ENCODE measurements at places on chromosomes 16 and 17.

DNA sequence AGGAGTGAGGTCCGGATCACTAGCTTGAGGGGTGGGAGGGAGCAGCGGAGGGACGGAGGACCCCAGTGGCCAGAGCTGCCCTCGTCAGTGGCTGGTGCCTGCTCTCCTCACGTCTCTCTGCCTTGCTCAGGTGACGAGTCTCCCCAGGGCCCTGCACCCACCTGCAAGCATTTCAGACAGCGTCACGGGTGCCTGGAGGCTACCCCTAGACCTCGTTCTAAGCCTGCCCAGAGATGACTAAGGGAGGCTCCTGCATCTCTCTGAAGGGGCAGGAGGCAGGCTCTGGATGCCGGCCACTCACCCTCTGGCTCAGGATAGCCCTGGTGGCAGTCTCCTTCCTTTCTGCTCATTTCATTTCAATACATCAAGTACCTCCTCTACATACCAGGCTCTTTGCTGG, 68.8 kb downstream of the MRC2 start:
- DNase-seq, result no peak

GRCh38 chr17:6479622-6480302, 35.5 kb downstream of the PIMREG start:
- no peak for DNase-seq

GRCh38 chr17:47696717-47697642, 3.0 kb downstream of the TBKBP1 start:
- no peak for DNase-seq

- no peak for DNase-seq
Measured at GRCh38 chr17:35977509-35977908, 3.8 kb downstream of the CCL16 start.

- DNase-seq, result no peak
Measured at GRCh38 chr16:79407461-79408135, 192.9 kb downstream of the MAF start.

GRCh38 chr16:4982056-4982867, 24.1 kb downstream of the SEC14L5 start:
- no peak for DNase-seq

GRCh38 chr16:30376461-30376902, 1.9 kb downstream of the MYL11 start:
- DNase-seq, result no peak

GRCh38 chr16:23316634-23317265, 14.6 kb downstream of the SCNN1B start:
- DNase-seq, result no peak

DNA sequence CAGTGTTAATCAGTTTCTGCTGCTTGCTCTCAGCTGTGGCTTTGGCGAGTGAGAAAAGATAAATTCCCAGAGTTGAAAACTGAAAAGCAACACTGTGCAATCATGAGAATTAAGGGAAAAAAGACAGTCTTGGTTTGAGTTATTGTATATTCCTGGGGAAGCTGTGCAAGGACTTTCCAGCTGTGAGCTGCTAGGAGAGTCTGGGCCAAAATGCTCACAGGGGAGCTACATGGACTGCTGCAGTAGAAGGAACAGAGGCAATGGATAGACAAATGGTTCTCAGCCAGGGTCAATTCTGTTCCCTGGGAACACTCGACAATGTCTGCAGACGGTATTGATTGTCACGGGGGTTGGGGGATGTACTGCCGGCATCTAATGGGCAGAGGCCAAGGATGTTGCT, 102.0 kb upstream of the ADAMTS18 start:
- DNase-seq, result no peak

DNA sequence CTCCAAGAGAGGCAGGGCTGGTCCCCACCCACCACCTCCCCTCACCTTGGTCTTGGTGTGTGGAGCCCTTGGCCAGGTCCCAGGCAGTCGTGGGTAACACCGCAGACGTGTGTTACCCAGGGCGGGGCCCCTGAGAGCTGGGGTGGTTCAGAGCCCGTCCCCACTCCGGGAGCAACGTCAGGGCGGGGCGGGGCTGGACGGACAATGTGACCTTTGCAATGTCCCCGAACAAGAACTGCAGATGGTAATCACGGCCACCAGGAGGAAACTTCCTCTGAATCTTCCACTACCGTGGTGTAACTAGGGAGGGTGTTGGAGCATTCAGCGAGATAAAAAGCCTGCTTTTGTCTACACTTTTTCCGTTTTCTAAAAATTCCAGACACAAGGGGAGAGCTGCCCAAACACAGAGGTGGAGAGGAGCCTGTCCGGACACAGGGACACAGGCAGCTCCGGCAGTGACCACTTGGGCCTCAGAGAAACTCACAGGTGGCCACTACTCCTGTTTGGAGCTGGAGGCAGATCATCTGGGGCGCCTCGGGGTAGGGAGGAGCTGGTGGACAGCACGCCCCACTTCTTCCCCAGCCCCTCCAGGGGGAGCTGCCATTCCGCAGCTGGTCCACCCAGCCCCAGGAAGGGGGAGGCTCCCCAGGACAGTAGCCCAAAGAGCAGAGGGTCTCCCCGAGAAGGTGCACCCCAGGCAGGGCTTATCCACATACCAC, 14.2 kb upstream of the SLC38A10 start:
- DNase-seq, result no peak

GRCh38 chr16:30485818-30486436, 13.4 kb downstream of the ITGAL start:
- peak; percentile 3 for DNase-seq

DNA sequence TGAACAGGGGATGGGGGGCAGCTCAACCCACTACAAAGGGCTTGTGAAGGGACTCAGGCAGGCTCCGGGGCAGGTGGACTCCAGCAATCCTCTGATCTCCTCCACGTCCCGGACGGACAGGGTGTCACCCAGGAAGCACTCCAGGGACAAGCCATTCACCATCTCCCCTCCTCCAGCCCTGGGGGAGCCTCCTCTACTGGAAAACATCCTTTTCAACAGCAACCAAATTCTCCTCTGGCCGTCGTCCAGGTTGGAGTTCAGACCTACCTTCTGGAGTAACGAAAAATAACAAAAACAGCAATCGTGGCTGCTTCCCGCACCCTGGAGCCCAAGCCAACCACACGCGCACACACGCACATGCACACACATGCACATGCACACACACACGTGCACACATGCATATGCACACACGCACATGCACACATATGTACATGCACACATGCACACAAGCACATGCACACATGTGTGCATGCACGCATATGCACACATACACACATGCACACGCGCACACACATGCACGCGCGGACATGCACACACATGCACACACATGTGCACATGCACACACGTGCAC, 8.9 kb upstream of the RBFOX3 start:
- no peak for DNase-seq

DNA sequence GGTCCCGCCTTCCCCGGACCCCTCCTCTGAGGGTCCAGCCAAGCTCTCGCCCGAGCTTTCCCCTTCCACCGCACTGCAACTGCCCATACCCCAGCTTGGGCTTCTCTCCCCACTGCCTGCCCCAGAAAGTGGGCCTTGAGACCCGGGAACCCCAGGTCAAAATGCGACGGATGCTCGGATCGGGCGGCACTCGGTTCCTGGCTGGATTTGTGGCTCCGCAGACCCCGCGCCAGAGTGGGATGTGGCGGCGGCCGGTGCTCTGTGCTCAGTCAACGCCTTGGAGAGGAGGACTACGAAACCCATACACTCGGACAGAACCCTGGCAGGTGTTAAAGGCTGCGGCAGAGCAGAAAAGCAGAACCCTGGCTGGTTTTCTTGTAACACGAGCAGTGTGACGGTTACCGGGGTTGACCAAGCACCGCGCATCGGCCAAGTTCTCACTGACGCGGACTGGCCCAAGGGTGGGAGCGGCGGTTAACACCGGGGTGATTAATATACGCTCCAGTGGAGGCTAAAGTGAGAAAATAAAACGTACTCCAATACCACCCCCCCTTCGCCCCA, 885 bp upstream of the SLFN13 start:
- DNase-seq, result no peak

DNA sequence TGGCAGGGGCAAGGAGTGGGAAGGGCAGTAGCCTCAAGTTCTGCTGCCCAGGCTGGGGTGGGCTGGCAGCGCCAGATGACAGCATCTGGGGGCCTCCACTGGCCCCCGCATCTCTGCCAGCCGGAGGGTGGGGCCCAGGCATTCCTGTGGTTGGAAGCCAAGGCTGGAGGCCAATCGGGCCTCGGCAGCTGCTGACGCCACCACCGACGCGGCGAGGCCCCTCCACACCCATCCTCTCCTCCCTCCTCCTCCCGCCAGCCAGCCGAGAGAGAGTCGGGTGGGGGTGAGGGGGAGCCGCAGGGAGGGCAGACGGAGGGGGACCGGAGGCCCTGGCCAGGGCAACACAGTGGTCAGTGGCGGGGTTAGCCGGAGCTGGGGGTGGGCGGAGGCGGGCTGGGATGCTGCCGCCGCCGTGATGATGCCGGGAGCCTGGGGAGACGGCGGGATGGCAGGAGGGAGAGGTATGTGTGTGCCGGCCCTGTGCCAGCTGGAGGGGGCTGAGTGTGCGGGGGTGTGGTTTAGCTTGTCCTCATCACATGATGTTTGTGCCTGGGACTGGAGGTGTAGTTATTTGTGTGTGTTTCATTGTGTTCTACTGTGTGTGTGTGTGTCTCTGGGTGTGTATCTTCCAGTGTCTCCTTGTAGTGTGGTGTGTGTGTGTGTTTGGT, 36.6 kb downstream of the ARHGAP23 start:
- DNase-seq, result peak; percentile 82

- peak; percentile 92 for DNase-seq
Measured at GRCh38 chr17:43024407-43025289, at the start of gene RND2. Gene RND2 (plus strand): TSS chr17:43025231. CDS start chr17:43025348, 117 bp downstream.

- no peak for DNase-seq
Measured at GRCh38 chr17:56762988-56763387, 70.7 kb downstream of the C17orf67 start.

- no peak for DNase-seq
Measured at GRCh38 chr16:89921131-89921701, 1.9 kb upstream of the TUBB3 start.

- no peak for DNase-seq
Measured at GRCh38 chr16:53094013-53094630, 39.3 kb downstream of the CHD9 start.

GRCh38 chr16:89607937-89608740, 5.3 kb upstream of the DPEP1 start:
- DNase-seq, result no peak

- no peak for DNase-seq
Measured at GRCh38 chr16:88328313-88328980, 54.3 kb upstream of the ZNF469 start.

- no peak for DNase-seq
Measured at GRCh38 chr16:71338193-71338592, 20.3 kb upstream of the CALB2 start.

DNA sequence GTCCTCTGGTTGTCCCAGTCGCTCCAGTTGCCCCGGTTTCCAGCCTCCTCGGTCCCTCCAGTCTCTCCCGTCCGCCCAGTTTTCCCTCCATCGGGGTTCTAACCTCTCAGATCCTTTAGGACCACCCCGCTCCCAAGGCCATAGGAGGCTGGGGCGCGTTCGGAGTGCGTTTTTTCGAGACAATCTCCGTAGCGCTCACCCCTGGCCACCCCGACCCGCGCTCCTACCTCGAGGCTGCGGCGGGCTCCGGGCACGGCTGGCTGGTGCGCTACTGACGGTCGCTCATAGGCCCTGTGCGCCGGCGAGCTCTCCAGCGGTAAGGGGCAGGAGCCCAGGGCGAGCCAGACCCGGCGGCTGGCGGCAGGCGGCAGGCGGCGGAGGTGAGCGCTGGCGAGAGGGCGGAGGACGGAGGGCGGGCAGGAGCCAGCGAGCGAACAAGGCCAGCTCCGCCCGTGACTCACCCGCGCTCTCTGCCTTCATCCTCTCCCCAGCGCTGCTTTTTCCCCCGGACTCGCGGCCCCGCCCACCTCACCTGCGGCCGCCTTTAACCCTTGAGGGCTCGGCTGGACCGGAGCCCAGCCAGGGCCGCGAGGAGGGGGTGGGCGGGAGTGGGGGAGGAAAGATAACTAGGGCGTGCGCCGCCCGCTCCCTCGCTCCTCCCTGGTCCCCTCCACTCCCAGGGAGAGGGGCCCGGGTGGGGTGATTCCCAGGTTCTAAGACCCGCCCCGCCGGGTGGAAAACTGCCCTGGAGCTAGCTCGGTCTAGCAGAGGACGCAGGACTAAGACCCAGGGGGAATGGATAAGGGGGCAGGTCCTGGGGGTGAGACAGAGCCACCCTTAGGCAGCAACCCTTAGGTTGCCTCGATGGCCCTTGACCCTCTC, at the start of gene SP6:
Gene SP6 (minus strand): TSS at position 472 of the 882 bp plus-strand sequence. CDS start 2,734 bp downstream, outside the sequence.
- no peak for DNase-seq

GRCh38 chr17:74357466-74357809, 4.2 kb downstream of the BTBD17 start:
- DNase-seq, result no peak

- DNase-seq, result no peak
Measured at GRCh38 chr16:56360117-56361008, 65.0 kb downstream of the AMFR start.

DNA sequence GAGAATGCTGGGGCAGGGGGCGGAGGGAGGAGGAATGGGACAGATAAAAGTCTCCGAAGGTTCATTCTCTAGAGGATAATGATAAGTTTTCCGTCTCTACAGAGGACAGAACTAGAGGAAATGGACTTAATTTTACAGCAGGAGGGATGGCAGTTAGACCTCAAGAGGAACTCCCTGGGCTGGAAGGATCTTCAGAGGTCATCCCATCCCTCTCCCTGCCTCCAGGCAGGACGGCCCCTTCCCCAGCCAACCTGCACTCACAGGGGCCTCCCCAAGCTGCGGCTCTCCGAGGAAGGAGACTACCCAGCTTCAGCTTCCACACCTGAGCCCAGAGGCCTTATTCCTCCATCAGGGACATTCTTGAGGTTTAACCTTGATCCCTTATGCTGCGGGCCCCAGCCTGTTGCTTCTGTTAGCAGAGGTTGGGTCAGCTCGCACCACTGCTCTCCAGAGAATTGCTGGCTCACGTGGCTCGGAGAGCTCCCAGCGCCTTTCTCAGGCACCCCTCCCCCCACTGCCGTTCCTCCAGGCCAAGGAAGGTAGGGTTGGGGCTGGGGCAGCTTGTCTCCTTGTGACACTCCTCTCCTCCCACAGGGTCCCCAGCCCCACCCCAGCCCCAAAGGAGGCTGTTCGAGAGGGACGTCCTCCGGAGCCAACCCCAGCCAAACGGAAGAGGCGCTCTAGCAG, 8.5 kb downstream of the ELOB start:
- no peak for DNase-seq

- no peak for DNase-seq
Measured at GRCh38 chr17:78805301-78805700, 23.2 kb upstream of the CYTH1 start.

DNA sequence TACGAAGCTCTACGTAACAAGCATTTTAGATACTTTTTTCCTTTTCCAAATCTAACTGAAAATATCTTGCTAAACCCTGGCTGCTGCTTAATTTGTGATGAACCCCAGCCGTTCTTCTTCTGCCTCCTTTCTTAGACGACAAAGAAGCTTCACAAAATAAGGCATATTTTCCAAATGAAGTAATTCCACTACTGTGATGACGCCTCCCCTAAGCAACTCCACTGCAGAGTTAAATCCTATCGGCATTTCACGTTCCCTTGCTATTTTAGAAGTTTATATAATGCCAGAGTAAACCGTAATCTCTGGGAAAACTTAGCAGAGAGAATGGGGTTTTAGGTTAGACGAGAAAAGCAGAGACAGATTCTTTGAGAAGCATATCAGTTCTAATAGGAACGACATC, 683.1 kb upstream of the SALL1 start:
- no peak for DNase-seq

Data from fibroblast of skin of left quadriceps (primary cell).